SJSA1 (cell line): ENCODE measurements at places on chromosomes 4 and X. TPM values are rescaled to one million over a fixed set of nuclear protein-coding genes. Genes with fewer than 3 reads are reported as not detected.

CLDN34 gene
- not detected in 2 replicates for total RNA-seq

SLC25A43 gene
- 18.0 and 31.5 TPM in 2 replicates for total RNA-seq

PLK4 gene
- 39.9 and 81.7 TPM in 2 replicates for total RNA-seq

ABCD1 gene
- total RNA-seq, result 9.9 and 10.3 TPM in 2 replicates

TET2 gene
- 7.1 and 13.1 TPM in 2 replicates for total RNA-seq

- peak; percentile 10 for DNase-seq
These were observed 81.8 kb upstream of the RBPJ start for GRCh38 chr4:26238778-26239679.

GRCh38 chr4:184815046-184815877, 10.5 kb downstream of the ACSL1 start:
- DNase-seq, result peak; percentile 20

DNA sequence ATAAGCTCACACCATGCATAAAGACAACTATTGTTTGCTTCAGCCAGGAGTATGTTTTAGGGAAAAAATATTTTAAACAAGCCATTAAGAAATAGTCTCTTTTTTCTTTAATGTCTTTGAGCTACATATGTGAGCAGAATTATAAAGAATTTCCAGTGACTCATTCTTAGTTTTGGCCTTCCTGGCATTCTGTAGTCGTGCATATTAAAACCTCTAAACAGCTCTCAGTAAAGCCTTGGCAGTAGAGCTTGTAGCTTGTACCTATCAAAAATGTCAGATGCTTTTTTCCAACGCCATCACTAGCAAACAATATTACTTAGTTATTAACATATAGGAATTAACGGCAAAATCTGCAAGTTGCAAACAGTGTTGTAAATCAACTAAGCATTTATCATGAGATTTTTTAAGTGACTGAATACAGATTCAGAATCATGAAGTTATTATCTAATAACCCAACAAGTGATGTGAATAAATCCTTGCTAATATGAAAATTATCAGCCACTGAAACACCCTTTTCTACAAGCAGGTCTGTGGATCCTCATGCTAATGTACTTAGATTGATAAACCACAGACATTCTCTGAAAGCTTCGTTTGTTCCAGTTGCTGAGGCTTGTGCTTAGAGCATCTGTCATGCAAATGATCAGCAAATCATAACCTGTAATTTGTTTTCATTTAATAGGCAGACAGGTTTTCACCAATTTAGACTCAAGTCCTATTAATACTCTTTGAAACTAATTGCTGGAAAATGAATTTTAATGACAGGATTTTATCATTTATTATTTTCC, 412.0 kb upstream of the ATOH1 start:
- DNase-seq, result no peak

- DNase-seq, result no peak
These were observed 9.0 kb downstream of the RAB9A start for GRCh38 chrX:13697976-13698375.

- DNase-seq, result no peak
These were observed 252.6 kb upstream of the CENPE start for GRCh38 chr4:103450693-103451092.
